ENCODE measurements at places on chromosomes 6 and 20. TPM values are rescaled to one million over a fixed set of nuclear protein-coding genes. Genes with fewer than 3 reads are reported as not detected.
A peak's percentile ranks its signal among the peaks of the same experiment; 100 is the strongest.

- no peak overlapping the region for H3K27ac ChIP-seq
- peak overlapping the region; percentile 18 for H3K4me3 ChIP-seq
- DNase-seq = peak; percentile 44
- no peaks in the 10 kb centered on the region for H3K27me3 ChIP-seq
- H3K36me3 ChIP-seq = no peaks in the 10 kb centered on the region
- peaks cover 9% of the 10 kb centered on the region for H3K4me1 ChIP-seq
Observed at GRCh38 chr20:50464026-50464724, 46.0 kb upstream of the PTPN1 start.

GRCh38 chr6:7912024-7912423 lies 1.4 kb upstream of the TXNDC5 start:
- no peak overlapping the region for H3K27ac ChIP-seq
- no peak for DNase-seq
- no peaks in the 10 kb centered on the region for H3K27me3 ChIP-seq
- H3K36me3 ChIP-seq = no peaks in the 10 kb centered on the region
- no peak overlapping the region for H3K4me3 ChIP-seq

HLA-DMB gene
- 6.7 TPM for total RNA-seq

RALGAPA2 gene
- 21.4 TPM for total RNA-seq

GRM1 gene
- total RNA-seq = 4.1 TPM

Measured in heart left ventricle (tissue), 16 donors.